ENCODE measurements at places on chromosomes 2 and 18.

DNA sequence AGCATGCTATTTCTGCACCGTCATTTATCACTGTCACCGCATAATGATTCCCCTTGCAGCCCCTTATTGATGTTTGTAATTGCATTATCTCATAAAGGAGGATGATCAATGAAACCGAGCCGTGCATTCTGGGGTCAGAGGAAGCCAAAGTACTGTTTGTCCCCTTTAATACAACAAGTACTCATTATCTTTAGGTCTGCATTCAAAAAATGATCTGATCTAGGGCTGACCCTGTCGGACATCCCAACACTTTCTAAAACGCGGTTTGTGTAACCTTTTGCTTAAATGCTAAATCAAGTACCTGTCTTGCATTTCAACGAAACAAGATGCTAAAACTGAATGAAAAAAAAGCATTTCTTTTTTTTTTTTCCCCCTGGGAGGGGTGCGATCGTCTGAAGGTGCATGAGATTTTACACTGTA is 143.8 kb downstream of the MEIS1 start:
- no peak for DNase-seq

- no peak for DNase-seq
Observed at GRCh38 chr2:73935641-73936040, 9.0 kb downstream of the DGUOK start.

DNA sequence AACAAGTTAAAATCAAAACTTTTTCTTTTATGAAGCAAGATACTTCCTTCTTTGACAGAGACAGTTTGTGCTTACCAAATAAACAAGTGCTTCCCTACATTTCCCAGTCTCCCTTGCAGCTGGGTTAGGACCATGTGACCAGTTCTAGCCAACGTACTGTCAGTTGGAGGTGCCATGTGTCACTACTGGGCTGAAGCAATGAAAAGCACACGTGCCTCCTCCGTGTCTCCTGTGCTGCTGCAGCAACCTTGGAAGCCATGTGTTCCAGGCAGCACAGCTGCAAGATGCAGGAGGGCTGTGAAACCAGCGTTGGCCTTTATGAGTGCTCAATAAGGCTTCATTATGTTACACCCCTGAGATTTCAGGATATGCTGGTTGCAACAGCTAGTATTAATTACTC is 93.2 kb downstream of the DHRS9 start:
- DNase-seq, result no peak

DNA sequence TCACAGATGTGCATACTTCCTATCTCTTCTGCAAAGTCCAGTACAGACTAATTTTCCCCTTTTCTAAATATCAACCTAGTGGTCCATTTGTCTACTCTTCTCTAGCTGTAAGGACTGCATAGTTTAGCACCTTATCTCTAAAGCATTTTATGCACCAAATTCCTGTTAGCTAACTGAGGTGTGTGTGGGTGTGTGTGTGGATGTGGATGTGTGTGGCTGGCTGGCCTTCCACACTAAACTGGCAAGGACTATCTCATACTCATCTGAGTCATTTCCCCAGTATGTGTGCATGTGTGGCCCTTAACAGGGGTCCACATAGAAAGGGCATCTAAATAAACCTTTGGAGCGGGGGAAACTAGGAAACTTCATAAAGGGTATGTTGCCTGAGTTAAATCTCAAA is 139.6 kb downstream of the TTC32 start:
- DNase-seq, result no peak

DNA sequence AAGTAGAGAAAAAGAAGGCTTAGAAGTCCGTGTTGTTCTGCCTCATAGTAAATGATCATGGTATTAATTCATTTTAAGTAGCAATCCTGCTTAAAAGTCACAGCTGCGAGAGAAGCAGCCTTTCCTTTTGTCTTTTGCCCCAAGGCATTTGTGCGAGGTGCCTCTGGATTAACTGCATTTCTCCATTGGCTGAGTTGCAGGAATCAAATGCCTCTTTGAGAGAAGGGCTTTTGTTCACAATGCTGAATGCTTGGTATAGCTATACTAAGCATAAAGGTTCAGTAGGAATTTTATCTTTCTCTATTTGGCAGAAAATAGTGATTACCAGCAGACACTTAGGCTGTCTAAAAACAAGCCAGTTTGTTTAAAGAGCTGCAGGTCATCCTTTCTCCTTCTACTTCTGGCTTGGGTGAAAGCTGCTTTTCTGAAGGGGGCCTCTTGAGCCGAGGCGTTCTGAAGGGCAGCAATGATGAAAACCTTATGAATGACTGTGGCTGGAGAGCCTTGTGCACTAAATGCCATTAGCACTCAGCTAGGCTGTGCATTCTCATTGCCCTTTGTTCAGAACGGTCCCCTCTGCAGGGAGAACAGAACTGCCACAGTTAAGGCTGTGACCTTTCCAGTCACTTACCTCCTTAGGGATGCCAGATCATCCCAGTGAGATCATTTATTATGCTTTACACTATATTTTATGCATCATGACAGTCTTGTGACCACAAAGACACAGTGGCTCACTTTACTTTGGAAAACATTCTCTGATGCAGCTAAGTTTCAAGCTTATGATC is 68.8 kb upstream of the TMEM87B start:
- DNase-seq, result no peak

GRCh38 chr2:231391981-231392380 is 3.5 kb upstream of the B3GNT7 start:
- DNase-seq, result no peak

GRCh38 chr2:128017561-128017960 is 10.3 kb downstream of the SAP130 start:
- no peak for DNase-seq

GRCh38 chr18:75267643-75268363 is 57.2 kb downstream of the TSHZ1 start:
- DNase-seq, result no peak

DNA sequence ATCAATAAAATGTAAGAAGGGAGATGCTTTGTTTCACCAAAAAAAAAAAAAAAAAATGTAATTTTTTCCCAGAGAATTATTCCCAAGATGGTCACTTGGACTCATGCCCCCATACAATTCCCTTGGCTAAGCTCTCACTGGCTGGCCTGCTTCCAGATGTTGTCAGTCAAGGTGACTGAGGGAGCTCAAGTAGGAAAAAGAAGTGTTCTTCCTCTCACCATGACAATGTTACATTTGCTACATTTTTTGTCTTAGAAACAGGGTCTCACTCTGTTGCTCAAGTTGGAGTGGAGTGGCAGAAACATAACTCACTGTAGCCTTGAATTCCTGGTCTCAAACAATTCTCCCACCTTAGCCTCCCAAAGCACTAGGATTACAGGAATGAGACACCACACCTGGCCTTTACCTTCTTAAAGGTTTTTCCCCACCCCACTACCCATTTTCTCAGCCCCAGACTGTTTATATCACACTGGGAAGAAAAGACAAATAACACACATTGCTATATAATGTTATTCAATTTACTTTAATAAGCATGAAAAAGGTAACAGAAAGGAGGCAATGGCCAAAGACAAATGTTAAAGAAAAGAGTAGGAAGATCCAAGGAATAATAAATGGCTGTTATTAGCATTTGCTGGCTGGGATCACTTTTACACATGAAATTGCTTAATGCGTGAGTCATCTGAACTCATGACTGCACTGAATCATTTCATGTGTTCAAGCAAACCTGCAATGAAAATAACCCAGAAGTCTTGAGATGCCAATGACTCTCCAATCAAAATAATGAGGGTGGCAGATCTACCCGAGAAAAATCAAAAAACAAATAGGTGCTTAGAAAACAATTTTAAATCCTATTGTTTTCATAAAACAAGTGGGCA is 45.2 kb downstream of the ACVR1 start:
- no peak for DNase-seq

DNA sequence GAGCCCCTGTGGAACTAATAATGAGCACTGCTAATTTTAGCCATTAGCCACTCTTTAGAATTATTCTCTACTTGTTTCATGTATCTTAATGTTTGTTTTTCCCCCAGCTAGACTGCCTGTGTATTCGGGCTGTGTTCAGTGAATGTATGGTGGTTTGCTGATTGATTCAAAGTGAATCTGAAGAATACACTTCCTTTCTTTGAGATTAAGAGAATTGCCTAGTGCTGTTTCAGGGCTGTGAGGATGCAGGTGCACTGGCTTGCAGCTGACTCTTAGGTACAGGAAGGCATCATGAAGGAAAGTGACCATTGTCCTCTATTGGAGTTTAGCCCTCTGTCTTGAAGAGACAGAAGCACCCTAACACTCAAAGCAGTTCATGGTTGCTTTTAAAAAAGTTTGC is 138.7 kb downstream of the CERS6 start:
- DNase-seq, result no peak

- DNase-seq, result no peak
Observed at GRCh38 chr2:52831216-52831615, 936.4 kb upstream of the CHAC2 start.

DNA sequence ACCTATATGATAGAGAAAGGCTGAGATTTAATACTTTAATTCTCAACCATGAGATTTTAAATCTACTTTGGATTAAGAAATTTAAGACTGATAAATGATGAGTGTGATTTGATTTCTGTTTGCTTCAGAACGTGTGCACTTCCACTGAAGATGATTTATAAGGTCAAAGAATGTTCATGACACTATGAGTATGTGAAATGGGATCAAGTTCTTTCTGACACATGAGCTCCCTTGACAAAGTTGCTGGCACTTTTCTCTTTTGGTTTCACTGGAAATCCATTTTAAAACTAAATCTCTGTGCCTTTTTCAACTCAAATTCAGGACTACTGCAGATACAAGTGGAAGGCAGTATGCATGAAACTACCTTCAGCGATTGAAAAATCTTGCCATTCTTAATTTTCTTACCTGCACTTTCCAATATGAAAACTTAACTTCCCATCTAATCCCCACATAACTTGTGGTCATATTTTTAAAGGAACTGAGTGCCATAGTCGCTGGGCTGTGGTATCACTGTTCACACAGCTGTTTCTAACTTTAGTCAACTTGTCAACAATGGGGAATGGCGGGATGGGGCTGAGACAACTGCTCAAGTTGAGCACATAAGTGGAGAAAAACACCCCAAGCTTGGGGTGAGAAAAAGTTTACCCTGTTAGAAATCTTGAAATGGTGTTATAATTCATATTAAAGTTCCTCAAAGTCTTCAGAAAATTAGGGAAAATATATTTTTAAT is 51.8 kb upstream of the TTN start:
- DNase-seq, result no peak

DNA sequence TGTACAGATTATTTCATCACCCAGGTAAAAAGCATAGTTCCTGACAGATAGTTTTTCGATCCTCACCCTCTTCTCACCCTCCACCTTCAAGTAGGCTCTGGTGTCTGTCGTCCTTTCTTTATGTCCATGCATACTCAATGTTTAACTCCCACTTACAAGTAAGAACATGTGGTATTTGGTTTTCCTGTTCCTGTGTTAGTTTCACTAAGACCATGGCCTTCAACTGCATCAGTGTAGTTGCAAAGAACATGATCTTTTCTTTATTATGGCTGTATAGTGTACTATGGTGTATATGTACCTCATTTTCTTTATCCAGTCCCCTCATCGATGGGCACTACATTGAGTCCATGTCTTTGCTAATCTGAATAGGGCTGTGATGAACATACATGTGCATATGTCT is 184.2 kb downstream of the KCNJ3 start:
- DNase-seq, result no peak

GRCh38 chr2:218046238-218046637 is 22.8 kb upstream of the RUFY4 start:
- no peak for DNase-seq

GRCh38 chr2:209331291-209331844 is 92.5 kb upstream of the MAP2 start:
- DNase-seq, result no peak

DNA sequence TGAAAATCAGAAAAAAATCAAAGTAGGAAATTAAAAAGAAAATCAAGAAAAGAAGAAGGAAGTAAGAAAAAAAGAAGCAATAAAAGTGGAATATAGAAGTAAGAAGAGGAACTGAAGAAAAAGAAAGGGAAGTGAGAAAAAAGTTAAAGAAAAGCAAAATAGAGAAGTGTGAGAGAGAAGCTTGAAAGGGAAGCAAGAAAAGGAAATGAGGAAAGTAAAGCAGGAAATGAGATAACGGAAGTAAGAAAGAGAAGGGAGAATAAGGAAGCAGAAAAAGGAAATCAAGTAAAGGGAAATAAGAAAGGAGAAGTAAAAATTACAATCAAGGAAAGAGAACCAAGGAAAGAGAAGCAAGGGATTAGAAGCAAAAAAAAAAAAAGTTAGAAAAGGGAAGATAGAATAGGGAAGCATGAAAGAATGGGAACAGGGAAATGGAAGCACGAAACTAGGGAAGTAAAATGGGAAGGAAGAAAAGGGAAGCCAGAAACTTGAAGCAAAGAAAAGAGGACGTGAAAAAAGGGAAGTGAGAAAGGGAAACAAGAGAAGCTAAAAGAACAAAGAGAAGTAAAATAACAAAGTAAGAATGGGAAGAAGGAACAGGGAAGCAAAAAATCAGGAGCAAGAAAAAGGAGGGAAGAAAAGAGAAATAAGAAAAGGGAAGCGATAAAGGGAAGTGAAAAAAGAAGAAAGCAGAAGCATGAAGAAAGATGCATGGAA is 243.3 kb upstream of the NCKAP5 start:
- DNase-seq, result no peak

GRCh38 chr2:180890781-180891180 is 89.6 kb upstream of the UBE2E3 start:
- no peak for DNase-seq

- DNase-seq, result no peak
Observed at GRCh38 chr2:27907547-27907946, 17.0 kb downstream of the BABAM2 start.

GRCh38 chr18:62992877-62993365 is 277.6 kb downstream of the PHLPP1 start:
- no peak for DNase-seq

- no peak for DNase-seq
Observed at GRCh38 chr18:66438711-66439536, 165.0 kb downstream of the CDH19 start.

- no peak for DNase-seq
Observed at GRCh38 chr2:60544954-60545560, 8.4 kb downstream of the BCL11A start.

DNA sequence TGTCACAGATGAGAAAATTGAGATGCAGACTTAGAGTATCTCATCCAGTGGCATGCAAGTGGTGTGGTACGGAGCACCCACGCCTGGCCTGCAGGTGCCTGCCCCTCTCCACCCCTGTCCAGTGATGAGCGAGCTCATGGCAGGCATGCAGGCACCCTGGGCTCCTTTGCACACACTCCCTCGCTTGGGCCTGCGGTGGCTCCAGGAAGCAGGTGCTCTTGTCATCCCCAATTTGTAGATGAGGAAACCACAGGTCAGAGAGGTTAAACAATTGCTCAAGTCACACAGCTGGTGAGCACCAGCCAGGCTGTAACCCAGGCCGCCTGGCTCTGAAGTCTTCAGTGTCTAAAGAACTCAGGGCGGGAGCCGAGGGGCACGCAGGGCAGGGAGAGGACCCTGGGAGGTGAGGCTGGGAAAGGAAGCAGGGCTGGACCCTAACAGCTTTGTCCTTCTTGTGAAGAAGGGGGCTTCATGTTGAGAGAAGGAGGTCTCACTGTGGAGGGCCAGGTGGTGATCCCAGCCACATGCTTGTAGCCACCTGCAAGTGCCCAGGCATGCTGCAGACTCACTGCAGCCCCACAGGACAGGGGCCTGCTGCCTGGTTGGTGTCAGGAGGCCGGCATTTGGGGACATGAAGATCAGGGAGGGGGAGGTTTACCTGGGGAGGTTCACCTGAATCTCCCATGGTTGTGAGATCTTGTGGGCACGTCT is 166.2 kb downstream of the SH3RF3 start:
- no peak for DNase-seq

Data from NCI-H2029 treated with DMSO at 0.1 percent for 48 hours (cell line).